ENCODE measurements at places on chromosomes 16 and 17.
A peak's percentile ranks its signal among the peaks of the same experiment; 100 is the strongest.

DNA sequence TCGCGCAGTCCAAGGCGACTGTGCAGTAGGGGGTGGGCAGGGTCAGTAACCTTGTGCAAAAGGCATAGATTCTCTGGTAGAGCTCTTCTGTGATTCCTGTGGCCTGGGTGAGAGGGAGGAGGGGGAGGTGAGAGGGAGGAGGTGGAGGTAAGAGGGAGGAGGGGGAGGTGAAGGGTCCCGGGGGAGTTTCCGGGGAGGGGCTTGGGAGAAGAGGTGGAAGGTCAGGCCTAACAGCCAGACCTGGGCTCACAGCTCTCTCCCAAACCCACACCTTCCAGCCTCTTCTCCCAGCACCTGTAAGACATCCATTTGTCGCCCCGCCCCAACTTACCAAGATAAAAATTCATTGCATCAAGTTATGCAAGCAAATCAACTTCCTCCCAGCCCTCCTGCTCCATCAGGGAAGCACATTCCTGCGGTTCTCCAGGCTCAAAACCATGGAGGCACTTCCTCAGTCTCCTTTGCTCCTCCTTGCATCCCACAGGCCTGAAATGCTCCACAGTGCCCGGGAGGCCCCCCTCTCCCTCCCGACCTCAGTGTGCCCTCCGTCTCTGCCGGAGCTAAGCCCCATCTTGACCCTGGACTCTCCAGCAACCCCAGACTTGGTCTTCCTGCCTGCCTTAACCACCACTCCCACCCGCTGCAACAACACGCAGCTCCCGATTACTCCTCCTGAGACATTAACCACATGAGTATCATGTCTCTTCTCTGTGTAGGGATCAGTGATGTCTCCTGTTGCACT, 30.5 kb downstream of the PIK3R6 start:
- DNase-seq, result no peak

GRCh38 chr17:80111702-80112470, 10.5 kb downstream of the GAA start:
- no peak for DNase-seq

DNA sequence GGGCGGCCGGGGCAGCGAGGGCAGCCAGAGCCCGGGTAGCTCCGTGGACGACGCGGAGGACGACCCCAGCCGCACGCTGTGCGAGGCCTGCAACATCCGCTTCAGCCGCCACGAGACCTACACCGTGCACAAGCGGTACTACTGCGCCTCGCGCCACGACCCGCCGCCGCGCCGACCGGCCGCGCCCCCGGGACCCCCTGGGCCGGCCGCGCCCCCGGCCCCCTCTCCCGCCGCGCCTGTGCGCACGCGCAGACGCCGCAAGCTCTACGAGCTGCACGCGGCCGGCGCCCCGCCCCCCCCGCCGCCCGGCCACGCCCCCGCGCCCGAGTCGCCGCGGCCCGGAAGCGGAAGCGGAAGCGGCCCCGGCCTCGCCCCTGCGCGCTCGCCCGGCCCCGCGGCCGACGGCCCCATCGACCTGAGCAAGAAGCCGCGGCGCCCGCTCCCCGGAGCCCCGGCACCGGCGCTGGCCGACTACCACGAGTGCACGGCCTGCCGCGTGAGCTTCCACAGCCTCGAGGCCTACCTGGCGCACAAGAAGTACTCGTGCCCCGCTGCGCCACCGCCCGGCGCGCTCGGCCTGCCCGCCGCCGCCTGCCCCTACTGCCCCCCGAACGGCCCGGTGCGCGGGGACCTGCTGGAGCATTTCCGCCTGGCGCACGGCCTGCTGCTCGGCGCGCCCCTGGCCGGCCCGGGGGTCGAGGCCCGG, 36.1 kb upstream of the ZC3H18 start:
- DNase-seq, result peak; percentile 90

- DNase-seq, result no peak
Observed at GRCh38 chr17:14032234-14032633, 37.1 kb upstream of the COX10 start.

GRCh38 chr16:51924744-51925143, 622.2 kb downstream of the TOX3 start:
- no peak for DNase-seq

GRCh38 chr17:8875957-8876356, 8.5 kb upstream of the PIK3R6 start:
- DNase-seq, result no peak

DNA sequence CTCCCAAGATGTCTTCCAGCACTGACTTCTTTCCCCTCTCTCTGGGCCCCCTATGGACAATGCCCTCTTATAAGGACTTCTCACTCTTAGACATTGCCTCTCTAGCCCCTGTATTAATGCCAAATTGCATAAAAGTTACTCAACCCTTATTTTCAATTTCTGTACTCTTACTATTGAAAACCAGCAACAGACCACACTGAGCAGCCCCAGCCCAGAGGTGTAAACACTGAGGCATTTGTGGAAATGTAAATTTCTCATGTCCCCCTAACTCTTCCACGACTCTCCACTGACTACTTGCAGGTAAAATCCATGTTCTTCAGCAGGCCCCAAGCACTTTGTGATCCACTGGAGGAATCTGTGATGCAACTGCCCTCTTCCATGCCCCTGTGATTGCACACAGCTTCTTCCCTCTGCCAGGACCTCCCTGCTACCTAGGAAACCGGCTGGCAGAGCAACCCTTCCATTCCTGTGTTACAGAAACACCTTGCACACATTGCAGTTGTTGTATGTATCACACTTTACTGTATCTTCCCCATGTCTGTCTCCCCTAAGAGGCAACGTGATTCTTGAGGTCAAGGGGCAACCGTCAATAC, 4.4 kb downstream of the N4BP1 start:
- DNase-seq, result no peak

GRCh38 chr17:81741594-81742452, 29.7 kb downstream of the SLC25A10 start:
- no peak for DNase-seq

- no peak for DNase-seq
Observed at GRCh38 chr17:3049705-3050295, 13.6 kb downstream of the OR1D5 start.

GRCh38 chr16:3054965-3055733, 8.8 kb downstream of the MMP25 start:
- no peak for DNase-seq

GRCh38 chr17:41739661-41740352, 5.4 kb upstream of the HAP1 start:
- no peak for DNase-seq

GRCh38 chr16:57761957-57762356, 26.4 kb downstream of the KATNB1 start:
- DNase-seq, result no peak

GRCh38 chr17:79003661-79004411, 5.7 kb downstream of the CANT1 start:
- no peak for DNase-seq

- peak; percentile 92 for DNase-seq
Observed at GRCh38 chr16:4801962-4802658, at the start of gene ROGDI. Gene ROGDI (minus strand): TSS chr16:4802633. CDS start chr16:4802571, 62 bp downstream.

- no peak for DNase-seq
Observed at GRCh38 chr17:77698903-77699623, 259.4 kb upstream of the TNRC6C start.

DNA sequence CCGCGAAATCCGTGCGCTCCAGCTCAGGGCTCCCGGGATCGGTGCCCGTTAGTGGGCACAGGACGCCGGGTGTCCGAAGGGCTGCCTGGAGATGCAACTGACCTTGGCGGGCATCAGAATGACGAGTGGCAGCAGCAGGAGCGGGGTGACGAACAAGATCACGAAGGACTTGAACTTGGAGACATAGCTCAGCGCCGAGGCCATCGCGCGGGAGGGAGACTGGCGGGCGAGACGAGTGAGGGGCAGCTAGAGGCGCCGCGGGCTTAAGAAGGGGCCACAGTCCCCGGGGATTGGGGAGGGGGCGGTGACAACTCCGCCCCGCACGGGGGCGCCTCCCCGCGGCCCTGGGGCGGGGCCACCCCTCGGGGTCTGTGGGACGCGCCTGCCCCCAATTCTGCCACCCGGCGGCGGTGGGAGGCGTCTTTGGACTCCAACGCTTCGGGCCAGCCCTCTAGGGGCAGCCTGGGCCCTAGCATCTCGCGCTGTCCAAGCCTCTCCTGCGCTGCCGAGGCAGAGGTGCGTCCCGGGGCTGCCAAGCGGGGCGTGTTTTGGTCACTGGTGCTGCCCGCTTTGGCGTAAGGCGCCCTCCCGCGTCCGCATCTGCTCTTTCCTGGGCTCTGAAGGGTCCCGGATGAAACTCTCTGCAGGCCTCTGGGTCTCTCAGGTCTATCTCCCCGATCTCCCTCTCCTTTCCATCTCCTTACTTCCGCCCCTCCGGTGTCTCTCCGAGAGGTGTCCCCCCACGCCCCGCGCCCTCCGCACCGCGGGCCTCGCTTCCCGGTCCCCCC, at the start of gene SLC13A5:
Gene SLC13A5 (minus strand): TSS at position 240 of the 788 bp plus-strand sequence. CDS start 36 bp downstream, at position 204.
- no peak for DNase-seq

GRCh38 chr16:63982110-63982509, 1139.8 kb downstream of the CDH11 start:
- DNase-seq, result no peak

GRCh38 chr16:86377251-86378022, 132.9 kb upstream of the FOXF1 start:
- no peak for DNase-seq

DNA sequence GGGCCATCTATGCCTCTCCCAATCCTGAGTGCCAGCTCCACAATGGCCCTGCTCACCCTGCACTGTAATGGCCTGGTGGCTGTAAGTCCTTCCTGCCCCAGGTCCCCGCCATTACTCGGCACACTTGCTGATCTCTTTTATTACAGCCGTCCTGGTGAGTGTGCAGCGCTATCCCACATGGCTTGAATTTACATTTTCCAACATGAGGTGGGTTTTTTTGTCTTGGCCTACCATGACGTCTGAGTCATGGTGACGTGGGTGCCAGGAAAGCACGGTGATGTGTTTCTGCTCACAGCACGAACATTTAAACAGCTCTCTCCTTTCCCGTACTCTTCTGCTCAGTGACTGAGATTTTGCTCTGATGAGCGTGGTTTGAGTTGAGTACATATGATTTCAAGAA, 55.2 kb upstream of the FOXF1 start:
- DNase-seq, result no peak

DNA sequence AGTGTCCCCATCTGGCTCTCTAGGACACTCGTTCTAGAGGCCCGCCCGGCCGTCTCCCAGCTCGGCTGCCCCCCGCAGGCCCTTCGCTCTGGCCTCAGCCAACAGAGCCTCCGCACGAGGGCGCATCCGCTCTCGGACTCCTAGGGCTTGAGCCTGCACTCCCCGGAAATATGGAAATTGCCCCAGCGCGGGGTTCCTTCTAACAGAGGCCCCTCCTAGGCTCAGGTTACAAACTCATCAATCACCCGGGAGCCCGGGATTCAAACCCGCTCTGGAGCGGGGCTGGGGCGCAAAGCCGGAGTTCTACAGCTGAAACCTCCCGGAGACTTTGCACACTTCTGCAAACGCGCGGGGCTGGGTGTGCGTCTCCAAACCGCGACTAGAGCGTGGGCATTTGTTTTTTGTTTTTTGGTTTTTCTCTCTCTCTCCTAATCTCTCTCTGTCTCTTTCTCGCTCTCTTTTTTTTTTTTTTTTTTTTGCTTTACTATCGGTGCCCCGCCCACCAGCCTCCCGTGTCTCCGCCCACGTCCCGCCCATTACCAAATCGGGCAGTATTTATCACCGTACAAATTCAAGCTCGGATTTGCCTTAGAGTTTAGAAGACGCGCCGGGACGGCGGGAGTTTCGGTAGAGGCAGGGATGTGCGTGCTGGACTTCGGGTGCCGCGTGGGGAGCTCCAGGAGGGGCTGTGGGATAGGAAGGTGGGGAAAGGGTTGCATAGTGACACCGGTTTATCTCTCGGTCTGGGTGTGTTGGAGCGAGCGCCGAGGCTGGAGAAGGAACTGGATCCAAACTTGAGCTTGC, 2.4 kb upstream of the FOXL1 start:
- DNase-seq, result peak; percentile 91

DNA sequence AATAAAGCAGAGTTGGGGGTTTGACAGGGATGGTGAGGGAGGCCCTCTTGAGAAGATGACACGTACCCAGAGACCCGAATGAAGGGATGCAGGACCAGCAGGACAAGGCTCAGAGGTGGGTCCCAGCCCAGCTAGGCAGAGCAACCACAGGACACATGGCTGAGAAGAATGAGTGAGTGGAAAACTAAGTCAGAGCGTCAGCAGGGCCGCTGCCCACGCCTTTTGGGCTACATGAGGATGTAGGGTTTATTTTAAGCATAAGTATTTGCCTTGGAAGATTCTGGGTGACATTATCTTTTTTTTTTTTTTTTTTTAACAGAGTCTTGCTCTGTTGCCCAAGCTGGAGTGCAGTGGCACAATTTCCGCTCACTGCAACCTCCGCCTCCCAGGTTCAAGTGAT, 176.0 kb downstream of the TMEM132E start:
- DNase-seq, result no peak

DNA sequence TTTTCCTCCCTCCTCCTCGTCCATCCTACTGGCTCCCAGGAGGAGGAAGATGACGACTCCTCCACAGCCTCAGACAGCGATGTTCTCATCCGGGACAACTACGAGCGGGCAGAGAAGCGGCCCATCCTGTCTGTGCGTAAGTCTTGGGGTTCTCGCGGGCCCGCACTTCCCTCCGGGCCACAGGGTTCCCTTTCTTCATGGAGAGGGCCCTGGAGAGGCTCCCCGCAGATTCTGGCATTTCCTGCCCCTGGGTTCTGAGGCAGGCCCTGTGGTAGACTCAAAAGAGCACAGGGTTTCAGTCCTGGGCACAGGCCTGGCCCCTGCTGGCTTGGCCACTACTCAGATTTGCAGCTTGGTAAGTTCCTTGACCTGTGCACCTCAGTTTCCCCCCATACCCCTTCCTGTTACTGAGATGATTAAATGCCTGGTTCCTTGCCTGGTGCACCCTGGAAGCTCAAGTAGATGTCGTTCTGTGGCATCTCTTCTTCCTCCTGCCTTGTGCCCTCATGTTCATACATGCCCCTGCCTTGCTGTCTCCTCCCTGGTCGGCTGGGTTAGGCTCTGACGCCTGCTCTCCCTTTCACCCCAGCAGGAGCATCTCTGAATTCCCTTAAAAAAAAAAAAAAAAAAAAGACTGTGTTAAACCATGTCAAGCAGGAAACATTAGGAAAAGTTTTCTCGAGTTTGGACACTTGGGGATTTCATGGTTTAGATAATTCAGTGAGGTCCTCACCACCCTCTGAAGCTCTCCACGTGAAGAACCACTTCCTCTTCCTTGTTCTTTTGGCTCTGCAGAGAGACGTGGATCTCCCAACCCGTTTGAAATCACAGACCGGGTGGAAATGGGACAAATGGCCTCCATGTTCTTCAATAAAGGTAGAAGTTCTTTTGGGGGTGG, 14.3 kb upstream of the NAT9 start:
- no peak for DNase-seq

Measured in Right ventricle myocardium superior (tissue), 1 donor.